HCT116 (cell line): ENCODE measurements at places on chromosomes 6 and 20.

DNA sequence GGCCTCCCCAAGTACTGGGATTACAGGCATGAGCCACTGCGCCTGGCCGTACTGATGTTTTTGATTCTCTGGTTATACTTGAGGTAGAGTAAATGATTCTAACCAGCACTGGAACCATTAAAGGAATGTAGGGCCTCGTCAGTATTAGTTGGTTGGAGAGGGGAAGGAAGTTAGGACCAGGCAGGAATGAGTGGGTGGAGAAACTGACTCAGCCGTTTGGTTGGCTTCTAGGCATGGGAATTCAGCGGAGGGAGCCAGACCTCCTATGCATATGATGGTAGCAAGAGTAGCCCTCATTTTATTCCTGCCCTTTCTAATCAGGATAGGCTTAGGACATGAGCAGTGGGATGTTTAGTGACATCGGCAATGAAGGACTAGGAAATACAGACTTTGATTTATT lies 19.0 kb upstream of the SERINC3 start:
- H3K36me3 ChIP-seq = no peaks in the 10 kb centered on the region
- no peak overlapping the region for H3K4me3 ChIP-seq

DNA sequence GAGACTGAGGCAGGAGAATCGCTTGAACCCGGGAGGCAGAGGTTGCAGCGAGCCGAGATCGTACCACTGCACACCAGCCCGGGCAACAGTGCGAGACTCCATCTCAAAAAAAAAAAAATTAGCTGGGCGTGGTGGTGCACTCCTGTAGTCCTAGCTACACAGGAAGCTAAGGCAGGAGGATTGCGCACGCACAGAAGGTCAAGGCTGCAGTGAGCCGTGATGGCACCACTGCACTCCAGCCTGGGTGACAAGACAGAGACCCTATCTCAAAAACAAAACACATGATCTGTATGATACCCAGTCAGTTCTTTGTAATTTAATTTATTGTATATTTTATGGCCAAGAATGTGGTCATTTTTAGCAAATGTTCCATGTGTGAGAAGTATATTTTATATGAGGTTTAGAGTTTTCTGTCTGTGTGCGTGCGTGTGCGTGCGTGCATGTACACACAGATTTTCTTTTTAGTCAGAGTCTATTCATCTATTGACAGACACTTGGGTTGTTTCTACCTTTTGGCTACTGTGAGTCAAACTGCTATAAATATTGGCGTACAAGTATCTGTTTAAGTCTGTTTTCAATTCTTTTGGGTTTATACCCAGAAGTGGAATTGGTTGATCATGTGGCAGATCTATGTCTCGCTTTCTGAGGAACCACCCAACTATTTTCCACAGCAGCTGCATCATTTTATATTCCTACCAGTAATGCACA lies 22.2 kb upstream of the MYL9 start:
- no peak overlapping the region for H3K27ac ChIP-seq
- no peaks in the 10 kb centered on the region for H3K4me1 ChIP-seq
- peaks cover 2% of the 10 kb centered on the region for H3K36me3 ChIP-seq
- no peak overlapping the region for H3K4me3 ChIP-seq
- H3K27me3 ChIP-seq = no peaks in the 10 kb centered on the region
- DNase-seq = no peak

DNA sequence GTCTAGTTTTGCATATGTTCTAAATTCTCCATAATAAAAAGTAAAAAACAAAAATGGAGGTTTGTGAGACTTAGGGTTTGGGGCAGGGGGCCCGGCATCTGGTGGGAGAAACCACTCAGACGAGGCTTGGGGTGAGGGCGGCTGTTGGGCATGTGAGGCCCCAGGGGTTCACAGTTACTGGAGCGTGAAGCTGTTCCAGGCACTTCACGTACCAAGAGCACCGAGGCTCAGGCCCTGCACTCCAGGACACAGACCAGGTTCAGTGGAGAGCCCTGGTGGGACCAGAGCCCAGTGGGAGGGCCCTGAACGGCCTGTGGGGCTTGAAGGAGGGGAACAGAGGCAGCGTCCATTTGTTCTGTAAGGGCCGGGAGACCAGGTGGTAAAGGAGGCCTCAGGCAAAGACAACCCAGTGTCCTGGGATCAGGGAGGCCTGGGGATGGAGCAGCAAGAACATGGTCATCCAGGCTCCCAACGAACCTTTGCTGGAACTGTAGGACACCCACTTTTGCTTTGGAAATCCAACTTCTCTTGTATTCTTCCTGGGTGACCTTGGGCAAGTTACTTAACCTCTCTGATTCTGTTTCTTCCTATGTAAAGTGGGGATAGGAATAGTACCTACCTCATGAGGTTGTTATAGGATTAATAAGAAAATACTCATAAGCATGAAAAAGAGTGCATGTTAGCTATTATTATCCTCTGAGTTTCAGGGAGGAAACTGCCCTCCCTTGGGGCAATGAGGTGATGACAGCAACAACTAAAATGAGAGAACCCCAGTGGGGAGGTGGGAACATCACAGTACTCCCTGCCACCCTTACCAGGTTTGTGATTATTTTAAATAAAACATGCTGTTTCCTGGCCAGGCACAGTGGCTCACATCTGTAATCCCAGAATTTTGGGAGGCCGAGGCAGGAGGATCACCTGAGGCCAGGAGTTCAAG lies 1.1 kb upstream of the FGD2 start:
- no peaks in the 10 kb centered on the region for H3K27me3 ChIP-seq
- DNase-seq = no peak
- no peak overlapping the region for H3K4me3 ChIP-seq
- no peaks in the 10 kb centered on the region for H3K4me1 ChIP-seq
- H3K27ac ChIP-seq = no peak overlapping the region

- H3K4me3 ChIP-seq = no peak overlapping the region
- H3K36me3 ChIP-seq = no peaks in the 10 kb centered on the region
- no peaks in the 10 kb centered on the region for H3K4me1 ChIP-seq
- DNase-seq = no peak
Measured at GRCh38 chr6:163705923-163706322, 291.4 kb downstream of the QKI start.
